A549 (cell line): ENCODE measurements at places on chromosomes 1 and 21. TPM values are rescaled to one million over a fixed set of nuclear protein-coding genes. Genes with fewer than 3 reads are reported as not detected.
A peak's percentile ranks its signal among the peaks of the same experiment; 100 is the strongest.

- no peak for DNase-seq
Observed at GRCh38 chr1:216843409-216843808, 120.2 kb upstream of the ESRRG start.

DNA sequence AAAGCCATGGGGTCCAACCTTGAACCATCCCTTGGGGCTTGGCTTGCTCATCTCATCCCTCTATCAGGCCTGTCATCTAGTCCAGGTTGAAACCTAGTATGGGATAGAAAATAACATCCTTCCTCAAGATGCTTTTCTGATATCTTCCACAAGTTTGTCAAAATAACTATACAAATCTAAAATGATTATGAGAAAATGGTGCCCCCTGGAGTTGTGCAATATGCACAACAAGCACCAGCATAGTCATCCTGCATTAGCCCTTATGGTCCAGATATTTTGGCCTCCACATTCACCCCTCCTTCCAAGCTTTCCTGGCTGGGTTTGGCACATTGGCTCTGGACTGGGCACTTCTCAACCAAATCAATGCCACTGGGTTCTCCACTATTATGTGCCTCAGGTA, 101.2 kb downstream of the TBX19 start:
- DNase-seq, result no peak

The TNNT2 gene
- polyA plus RNA-seq, result 0.09 to 0.10 TPM (median 0.09 TPM) in 3 replicates

DNA sequence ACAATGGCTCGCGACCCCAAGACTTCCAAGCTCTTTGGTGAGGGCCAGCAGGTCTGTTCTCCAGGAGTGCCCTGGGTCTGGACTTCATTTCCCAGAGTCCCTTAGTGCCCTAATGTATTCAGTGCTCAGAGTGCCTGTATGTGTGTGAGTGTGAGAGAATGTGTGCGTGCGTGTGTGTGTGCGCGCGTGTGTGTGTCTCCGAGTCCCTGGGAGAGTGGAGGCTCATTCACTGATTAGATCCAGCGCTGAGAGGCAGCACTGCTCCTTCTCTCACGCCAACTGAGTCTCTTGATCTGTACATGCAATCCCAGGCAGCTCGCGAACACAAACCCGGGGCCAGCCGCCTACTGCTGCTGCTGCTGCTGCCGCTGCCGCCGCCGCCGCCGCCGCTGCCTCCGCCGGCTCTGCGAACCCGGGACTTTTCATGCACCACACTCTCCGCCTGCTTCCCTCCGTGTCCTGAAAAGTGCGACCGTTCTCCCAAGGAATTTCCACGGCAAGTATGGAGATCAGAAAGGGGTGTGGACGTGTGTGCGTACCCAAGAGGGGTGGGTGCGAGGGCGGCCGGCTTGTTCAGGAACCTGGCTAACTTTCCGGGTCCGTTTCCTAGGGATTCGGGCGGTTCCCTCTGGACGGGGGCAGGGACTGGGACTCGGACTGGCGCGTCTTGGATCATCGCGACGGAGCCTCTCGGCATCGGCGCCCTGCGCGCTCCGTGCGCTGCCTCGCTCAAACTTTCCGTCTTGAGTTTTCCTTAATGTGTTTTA, at the start of gene RNF220:
Gene RNF220 (plus strand): TSS at position 225 of the 767 bp plus-strand sequence.
- DNase-seq, result peak; percentile 80

- DNase-seq, result no peak
Observed at GRCh38 chr1:82836973-82837680, 1036.4 kb downstream of the ADGRL2 start.

The SH2D5 gene
- polyA plus RNA-seq, result 7.2 to 10.3 TPM (median 7.4 TPM) in 3 replicates

GRCh38 chr1:118978914-118979701, 9.0 kb downstream of the TBX15 start:
- DNase-seq, result no peak

The HES5 gene
- polyA plus RNA-seq, result not detected in 3 replicates

The TMPRSS15 gene
- polyA plus RNA-seq, result not detected in 3 replicates

GRCh38 chr21:40356644-40357043, 489.4 kb downstream of the PCP4 start:
- no peak for DNase-seq

GRCh38 chr21:14522736-14523135, 23.4 kb downstream of the SAMSN1 start:
- DNase-seq, result no peak

DNA sequence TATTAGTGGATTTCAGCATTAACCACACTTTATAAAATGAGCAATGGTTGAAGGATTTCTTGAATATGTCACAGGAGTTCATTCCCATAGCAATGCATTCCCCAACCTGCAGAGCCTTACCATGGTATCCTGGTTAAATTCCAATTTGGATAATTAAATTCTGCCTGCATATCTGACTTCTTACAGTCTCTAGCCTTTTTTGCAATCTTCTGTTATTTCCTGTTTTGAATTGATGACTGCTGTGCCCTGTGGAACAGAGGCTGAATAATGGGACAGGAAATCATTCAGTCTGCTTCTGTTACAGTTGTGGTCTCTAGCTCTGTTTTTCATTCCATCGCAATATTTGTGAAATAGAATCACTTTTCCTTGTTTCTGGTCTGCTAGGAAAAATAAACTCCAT, 1823.9 kb downstream of the PLA2G4A start:
- no peak for DNase-seq

DNA sequence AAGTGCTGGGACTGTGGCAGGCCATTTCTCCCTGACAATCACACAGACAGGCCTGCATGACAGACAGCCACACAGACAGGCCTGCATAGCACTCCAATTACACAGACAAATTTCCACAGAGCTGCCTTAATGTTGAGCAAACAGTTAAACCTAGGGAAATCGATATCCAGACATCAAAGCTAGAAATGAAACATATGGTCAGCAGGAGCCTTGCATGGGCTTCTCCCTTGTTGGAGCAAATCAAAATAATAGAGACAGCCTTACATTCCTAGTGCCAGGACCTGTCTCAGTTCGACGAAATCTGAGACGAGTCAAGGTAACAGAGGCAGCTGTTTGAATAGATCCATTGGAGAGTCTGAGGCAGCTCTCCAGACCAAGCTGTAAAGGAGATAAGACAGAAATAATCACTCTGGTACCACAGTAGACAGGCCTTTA, 42.4 kb downstream of the OLFML3 start:
- DNase-seq, result no peak

DNA sequence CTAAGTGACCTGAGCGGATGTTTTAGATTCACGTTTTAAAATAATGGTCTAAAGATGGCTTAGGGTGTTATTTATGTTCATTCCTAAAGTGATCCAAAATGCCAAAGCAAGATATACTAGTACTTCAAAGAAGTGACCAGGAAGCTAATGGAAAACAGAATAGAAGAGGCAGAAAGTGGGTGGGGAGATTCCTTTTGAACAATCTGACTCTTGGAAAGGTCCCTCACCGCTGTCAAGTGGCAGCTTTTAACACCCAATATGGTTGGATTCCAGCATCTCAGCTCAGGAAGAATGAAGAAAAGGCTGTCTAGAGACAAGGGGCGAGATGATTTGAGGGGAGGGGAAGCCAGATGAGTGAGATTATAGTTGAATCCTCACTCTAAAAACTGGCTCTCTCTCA, 90.3 kb downstream of the SCMH1 start:
- DNase-seq, result no peak

The CFAP107 gene
- not detected in 3 replicates for polyA plus RNA-seq

The MT1HL1 gene
- polyA plus RNA-seq, result not detected in 3 replicates

The RASAL2 gene
- 6.4 to 7.1 TPM (median 7.0 TPM) in 3 replicates for polyA plus RNA-seq

DNA sequence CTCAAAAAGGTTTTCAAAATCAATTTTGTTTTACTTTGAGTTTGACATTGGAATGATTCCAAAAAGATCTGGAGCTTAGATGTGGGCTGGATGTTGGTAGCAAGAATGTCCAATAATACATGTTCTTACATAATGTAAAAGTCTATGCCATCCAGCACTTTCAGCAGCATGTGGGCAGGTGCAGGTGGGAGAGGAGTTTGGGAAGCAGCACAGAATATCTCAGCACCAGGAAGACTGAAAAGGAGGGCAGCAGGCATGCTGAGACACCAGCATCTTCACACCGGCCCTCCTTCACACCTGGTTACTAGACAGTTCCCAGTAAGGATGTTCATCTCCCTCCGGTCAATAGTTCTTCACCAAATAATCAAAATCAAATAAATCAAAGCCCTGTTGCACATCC, 166.6 kb downstream of the ZBTB18 start:
- DNase-seq, result no peak

The FCRL6 gene
- polyA plus RNA-seq, result not detected in 3 replicates

GRCh38 chr1:41735631-41736260, 183.0 kb downstream of the HIVEP3 start:
- DNase-seq, result no peak

The LCE1B gene
- not detected in 3 replicates for polyA plus RNA-seq

DNA sequence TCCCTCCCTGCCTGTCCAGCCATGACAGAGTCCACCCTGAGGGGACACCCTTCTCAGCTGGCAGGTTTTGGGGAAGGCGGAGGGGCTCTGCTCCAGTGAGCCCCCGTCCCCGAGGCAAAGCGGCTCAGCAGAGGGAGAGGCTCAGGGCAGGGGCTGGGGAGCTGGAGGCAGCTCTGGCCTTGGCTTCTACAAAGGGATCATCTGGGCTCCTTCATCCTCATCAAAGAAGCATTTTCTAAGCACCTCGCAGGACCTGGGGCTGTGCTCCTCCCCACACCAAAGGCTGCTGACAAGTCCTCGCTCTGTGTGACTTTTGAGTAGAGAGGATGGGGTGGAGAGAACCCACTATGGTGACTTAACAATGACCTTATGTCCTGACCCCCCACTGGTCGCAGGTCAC, 21.0 kb upstream of the CLSTN1 start:
- DNase-seq, result no peak

The ARHGEF19 gene
- 7.6 to 9.5 TPM (median 9.2 TPM) in 3 replicates for polyA plus RNA-seq

The HNRNPCL2 gene
- not detected in 3 replicates for polyA plus RNA-seq

The PLA2G2C gene
- not detected in 3 replicates for polyA plus RNA-seq

DNA sequence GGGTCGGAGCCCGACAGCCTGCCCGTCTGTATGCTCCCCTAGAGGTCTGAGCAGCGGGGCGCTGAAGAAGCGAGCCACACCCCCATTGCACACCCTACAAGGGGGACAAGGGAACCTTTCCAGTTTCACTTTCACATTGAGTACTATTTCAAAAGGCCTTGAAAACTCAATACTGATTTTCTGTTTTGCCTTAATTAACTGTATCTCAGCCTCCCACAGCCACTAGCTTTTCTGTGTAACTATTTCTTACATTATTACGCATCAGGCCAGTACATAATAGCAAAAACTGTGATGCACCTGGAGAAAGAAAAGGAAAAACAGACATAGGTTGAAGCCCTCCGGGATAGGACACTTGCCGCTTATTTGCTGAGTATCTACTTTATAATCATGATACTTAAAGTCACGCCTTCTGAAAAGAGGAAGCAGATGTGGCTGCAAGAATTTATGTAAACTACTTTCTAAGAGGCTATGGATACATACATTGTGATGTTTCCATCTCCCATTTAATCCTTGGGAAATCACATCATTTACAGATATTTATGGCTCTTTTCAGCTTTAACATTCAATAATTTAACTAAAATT, 1719.5 kb downstream of the MRPL39 start:
- no peak for DNase-seq

DNA sequence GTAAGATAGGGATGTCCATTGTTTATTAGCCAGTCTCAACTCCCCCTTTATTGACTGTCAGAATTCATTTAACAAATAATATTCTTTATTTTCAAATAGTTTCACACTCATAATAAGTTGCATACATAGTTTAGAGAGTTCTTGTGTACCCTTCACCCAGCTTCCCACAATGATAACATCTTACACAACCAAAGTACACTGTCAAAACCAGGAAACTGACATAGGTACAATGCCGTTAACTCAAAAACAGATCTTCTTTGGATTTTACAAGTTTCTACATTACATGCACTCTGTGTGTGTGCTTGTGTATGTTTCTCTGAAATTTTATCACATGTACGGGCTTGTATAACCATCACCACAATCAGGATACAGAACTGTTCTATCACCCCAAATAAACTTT, 64.4 kb upstream of the IFNLR1 start:
- DNase-seq, result no peak

DNA sequence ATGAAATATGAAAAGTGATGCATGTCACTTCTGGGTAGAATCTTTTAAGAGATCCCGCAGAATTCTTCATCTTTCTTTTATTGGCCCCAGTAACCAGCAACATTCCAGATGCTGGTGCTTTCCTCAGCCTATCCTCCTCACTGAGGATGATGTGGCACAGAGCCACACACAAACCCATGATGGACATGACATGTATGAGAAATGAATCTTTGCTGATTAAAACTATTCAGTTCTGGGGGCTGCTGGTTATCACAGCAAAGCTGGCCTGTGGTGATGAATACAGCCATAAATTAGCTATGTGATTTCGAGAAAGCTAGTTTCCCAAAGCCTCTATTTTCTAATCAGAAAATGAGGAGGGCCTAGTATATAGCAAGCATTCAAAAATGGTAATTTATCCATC, 8.3 kb upstream of the ERICH3 start:
- no peak for DNase-seq

The EFHD2 gene
- 96.2 to 127 TPM (median 108 TPM) in 3 replicates for polyA plus RNA-seq

The CYP2J2 gene
- polyA plus RNA-seq, result 0.09 TPM in 3 replicates

The PLXNA2 gene
- polyA plus RNA-seq, result 0.36 to 0.62 TPM (median 0.45 TPM) in 3 replicates

The F5 gene
- 0.03 to 0.04 TPM (median 0.04 TPM) in 3 replicates for polyA plus RNA-seq

DNA sequence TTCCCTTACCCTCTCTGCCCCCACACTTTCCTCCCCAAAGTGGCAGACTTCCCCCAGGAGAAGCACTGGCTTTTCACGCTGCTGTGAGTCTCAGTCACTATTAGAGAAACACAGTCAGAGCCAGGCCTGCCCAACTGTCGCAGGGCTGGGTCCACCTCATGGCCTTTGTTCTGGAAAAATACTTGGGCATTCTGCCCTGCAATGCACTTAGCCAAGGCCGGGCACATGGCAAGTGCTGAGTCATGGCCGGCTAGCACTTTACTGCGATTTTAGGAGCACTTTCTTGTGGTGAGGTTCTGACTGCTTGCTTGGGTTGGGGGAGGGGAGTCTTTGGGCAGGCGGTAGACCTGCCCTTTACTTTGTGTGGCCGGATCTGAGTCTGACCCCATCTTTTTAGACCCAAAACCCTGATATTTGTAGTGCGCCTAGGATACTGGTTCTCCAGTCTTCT, 7.7 kb downstream of the EPHX1 start:
- DNase-seq, result peak; percentile 94

The XCL2 gene
- not detected in 3 replicates for polyA plus RNA-seq

GRCh38 chr1:244662599-244662998, 9.7 kb downstream of the DESI2 start:
- no peak for DNase-seq

DNA sequence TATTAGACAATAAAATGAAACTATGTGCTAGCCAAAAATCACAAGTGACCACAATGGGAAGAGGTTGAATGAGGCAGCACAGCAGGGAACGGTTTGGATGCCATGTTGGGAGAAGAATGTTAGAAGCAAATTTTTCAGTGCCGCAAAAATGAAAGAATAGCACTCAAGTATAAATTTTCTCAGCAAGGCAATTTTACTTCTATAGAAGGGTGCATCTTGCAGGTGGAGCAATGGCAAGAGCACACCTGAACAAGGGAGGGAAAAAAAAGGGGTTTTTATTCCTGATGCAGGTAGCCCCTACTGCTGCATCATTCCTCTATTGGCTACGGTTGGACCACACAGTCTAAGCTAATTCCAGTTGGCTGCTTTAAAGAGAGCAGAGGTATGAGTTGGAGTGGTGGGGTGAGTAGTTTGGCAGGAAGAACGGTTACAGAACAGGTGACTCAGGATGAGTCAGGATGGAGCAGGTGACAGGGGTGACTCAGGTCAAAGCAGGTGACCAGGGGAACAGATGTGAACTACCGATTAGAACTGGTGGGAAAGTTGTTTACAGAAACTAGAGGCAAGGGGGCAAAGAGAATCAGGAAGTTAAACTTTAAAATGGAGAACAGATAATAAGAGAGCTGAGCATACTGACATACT, 301.1 kb upstream of the NRIP1 start:
- DNase-seq, result no peak

The MTF1 gene
- 3.8 to 4.1 TPM (median 4.0 TPM) in 3 replicates for polyA plus RNA-seq

The LRRC53 gene
- polyA plus RNA-seq, result not detected in 3 replicates

GRCh38 chr1:24459551-24460266, 42.9 kb upstream of the RCAN3 start:
- DNase-seq, result no peak

- peak; percentile 13 for DNase-seq
Observed at GRCh38 chr1:194342484-194343262, 1156.3 kb upstream of the B3GALT2 start.
